ENCODE measurements at places on chromosomes 11 and 22. TPM values are rescaled to one million over a fixed set of nuclear protein-coding genes. Genes with fewer than 3 reads are reported as not detected.

Gene SAA1
- total RNA-seq: 0.32 TPM

Gene OR10G8
- not detected for total RNA-seq

Gene SYT9
- not detected for total RNA-seq

Gene CALCA
- total RNA-seq: 0.22 TPM

Gene HTR3B
- not detected for total RNA-seq

Gene BATF2
- total RNA-seq: 1.4 TPM

Gene HTR3A
- total RNA-seq: not detected

Gene SCUBE2
- total RNA-seq: 4.8 TPM
